ENCODE measurements at places on chromosomes 4 and X.

- no peak for DNase-seq
Measured at GRCh38 chr4:25654031-25654970, 1.4 kb upstream of the SLC34A2 start.

- no peak for DNase-seq
Measured at GRCh38 chr4:127049526-127049925, 583.2 kb upstream of the INTU start.

GRCh38 chr4:183469936-183470335, 25.5 kb downstream of the CDKN2AIP start:
- DNase-seq, result no peak

- no peak for DNase-seq
Measured at GRCh38 chr4:126899331-126899801, 733.4 kb upstream of the INTU start.

- DNase-seq, result no peak
Measured at GRCh38 chr4:128524311-128524710, 236.7 kb upstream of the PGRMC2 start.

GRCh38 chr4:153207027-153207426, 2.8 kb downstream of the TRIM2 start:
- no peak for DNase-seq

DNA sequence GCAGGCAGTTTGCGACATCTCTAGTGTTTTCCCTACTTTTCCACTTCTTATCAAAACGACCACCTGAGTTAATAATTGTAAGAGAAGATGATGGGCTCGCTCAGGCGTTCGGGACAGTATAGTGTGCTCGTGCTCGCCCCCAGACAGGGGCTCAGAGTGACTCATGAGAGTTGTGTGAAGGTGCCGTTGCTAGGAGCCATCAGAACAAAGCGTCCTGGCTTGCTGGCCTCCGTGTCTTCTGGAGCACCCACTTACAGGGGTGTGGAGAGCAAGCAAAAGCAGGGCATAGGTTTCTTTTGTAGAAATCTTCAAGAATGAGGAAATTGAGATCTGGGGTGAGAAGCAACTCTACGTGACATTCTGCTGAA, 73.0 kb upstream of the ADGRG2 start:
- DNase-seq, result no peak

DNA sequence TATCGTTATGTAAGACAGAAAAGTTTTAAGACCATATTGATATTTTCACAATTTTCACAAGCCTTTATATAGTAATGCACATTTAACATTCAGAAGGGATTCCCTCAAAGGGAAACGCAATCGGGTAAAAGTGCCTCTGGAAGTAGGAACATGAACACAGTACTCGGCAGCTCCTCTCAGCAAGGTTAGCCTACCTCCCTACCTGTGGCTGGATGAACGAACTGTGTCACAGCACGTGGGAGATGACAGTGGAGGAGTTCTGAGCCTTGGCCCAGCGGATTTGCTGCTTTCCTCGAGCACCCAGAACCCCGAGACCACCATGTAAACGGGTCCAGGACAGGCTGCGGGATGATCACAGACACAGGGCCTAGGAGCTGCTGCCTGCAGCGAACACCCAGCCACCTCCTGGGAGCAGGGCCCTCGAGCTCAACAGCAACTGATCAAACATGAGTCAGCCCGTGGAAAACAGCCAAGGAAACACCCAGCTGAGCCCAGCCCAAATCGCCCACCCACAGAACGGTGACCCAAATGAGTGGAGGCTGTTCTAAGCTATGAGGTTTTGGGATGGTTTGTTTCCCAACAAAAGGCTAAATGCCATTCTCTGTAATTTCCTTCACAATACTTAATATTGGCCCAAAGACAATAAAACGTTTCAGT, 30.4 kb downstream of the FAT1 start:
- no peak for DNase-seq

DNA sequence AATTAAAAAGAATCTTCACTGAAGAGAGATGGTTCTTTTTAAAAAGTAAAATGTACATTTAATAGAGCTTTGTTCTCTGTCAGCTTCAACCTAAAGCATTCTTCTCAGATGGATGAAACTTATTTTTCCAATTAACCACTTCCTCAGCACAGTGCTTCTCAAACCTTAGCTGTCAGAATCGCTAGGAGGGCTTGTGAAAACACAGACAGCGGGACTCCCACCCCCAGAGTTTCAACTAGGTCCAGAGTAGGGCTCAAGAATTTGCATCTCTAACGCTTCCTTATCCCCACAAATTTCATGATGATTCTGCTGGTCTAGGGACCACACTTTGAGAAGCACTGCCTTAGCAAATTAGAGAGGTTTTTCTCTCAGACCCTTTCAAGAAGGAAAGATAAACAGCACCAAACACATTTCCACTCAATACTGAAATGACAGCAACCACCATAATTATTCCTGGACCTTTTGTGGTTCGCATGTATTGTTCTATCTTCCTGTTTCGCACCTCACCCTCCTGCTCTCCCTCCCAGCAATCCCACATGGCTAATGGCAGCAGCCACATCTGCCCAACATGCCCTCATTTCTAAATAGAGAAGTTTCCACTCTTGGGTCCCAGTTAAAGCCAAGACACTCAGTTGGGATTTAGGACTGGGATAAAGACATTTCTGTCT, 73.2 kb downstream of the ZNF827 start:
- no peak for DNase-seq

DNA sequence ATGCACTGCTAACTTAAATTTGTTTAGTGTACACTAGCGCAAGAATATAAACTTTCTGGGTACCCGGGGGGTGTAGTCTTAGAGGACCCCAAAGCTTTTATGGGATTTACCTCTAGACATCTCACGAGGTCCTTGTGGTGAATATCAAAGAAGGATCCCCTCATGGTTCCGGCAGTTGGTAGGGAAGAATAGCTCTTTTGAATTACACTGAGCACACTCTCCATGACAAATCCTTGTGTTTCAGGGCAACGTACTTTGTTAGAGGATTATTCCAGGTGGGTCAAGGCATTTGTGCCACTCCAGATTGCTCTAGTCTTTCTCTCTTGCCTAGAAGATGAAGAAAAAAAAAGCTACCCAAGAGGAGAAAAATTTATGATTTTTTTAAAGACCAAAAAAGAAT, 387.6 kb downstream of the PDHA2 start:
- DNase-seq, result no peak

DNA sequence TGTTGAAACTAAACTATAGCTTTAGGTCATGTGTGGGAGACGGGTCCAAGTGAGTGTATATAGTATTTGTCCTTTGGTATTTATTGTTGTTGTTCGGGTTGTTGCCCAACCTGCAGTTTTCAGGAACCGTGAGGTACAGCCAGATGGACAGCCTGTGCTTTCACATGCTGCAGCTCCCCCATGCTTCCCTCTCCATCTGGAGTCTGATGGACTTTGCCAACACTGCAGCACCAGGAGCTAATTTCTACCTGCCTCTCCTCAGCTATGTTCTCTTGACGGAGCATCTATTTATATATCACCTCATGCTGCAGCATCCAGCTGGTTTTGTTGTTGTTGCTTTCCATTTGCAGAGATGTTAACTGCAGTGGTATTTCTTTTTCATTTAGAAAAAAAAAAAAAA, 80.1 kb downstream of the TLL1 start:
- DNase-seq, result no peak

- DNase-seq, result no peak
Measured at GRCh38 chr4:73936969-73937368, 44.9 kb downstream of the PF4 start.

GRCh38 chrX:44775726-44776125, 68.1 kb upstream of the DUSP21 start:
- DNase-seq, result no peak

DNA sequence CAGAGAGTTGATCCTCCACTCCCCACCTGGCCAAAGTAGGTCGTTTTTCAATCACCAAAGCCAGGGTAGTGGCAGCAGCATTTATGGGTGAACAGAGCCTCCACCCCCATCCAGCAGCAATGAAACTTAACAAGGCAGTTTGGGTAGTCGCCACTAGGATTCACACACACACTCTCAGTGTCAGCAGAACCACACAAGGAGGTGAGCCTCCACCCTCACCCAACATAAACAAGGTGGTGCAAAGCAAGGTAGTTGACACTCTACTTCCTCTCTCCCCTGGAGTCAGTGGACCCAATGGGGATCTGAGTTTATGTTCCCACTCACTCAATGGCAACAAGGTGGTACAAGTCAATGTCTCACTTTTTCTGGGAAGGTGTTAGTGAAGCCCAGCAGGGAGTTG, 50.4 kb upstream of the CCDC149 start:
- DNase-seq, result no peak

- DNase-seq, result peak; percentile 11
Measured at GRCh38 chrX:20066968-20067708, 49.6 kb downstream of the MAP7D2 start.

GRCh38 chrX:21738210-21738949, 19.5 kb downstream of the SMPX start:
- no peak for DNase-seq

- no peak for DNase-seq
Measured at GRCh38 chrX:113675278-113675677, 834.6 kb upstream of the AMOT start.

- DNase-seq, result no peak
Measured at GRCh38 chr4:27176400-27176799, 315.8 kb downstream of the STIM2 start.

DNA sequence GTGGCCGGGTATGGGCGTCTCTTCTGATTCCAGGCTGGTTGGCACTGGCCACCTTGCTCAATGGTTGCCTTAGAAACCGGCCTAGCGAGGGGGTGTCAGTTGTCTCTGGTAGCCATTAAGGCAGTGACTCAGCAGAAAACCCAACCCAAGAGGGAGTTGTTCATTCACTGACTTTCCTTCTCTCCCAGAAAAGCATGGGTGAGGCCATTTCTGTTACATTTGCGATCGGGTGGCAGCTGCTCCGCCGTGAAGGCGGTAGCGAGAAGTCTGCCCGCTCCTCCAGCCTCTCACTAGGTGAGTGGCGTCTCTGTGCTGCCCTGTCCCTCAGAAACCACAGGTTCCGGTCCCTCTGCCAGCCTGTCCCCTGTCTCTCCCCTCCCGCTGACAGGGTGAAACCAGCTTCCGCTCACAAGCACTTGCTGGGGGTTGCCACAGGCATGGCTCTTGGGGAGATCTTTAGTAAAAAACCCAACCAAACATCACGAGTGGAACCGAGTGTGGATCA, 17.4 kb downstream of the IRAK1 start:
- DNase-seq, result peak; percentile 22

DNA sequence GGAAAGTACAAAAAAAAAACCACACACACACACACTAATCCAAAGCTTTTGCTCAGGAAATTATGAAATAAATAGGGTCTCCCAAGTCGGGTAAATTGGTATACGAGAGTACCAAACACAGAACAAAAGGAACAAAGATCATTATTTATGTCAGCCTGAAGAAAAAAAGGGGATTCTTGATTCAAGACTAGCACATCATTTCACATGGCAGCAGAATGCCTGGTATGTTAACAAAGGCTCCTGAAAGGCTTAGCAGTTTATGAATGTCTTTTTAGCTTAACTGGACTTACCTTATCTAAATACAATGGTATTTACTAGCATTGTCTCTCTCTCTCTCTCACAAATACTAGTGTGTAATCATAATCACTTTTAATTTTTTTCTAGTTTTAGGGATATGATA, 11.3 kb downstream of the RAP2C start:
- DNase-seq, result no peak

GRCh38 chr4:52263607-52264006, 212.5 kb downstream of the SPATA18 start:
- no peak for DNase-seq

GRCh38 chrX:50200907-50201306, at the start of gene AKAP4:
Gene AKAP4, minus strand, starts transcription at chrX:50201007. Its CDS starts 118 bp downstream, at chrX:50200889.
- DNase-seq, result no peak

DNA sequence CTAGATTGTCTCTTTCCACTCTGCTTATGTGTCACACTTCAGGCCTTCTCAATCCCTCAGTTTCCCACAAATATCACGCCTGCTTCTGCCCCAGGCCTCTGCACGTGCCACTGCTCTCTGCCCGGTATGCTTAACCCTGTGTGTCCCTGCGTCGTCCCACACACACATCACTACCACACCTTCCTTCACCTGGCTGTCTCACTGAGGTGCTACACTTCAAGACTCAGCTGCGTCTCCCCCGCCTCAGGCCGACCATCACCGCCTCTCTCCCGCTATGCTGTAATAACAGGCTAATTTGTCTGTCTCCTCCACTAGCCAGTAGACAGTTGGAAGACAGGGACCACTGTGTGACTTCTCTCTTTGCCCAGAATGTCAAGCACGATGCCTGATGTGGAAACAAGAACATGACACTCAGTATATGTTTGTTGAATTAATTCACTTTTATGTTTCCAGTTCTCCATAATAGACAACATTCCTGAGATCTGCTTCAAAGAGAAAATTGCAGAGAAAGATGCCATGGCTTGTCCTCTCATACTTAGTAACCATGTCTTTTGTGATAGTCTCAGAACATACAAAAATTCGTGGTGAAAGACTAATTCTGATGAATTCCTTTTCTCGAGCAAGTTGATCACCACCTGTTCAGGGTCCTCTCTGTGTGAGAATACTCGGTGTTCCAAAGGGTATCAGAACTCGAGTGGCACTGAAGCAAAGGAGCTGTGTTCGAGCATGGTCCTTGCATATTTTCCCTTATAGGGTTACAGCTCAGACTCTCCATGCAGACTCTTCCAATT, 54.2 kb downstream of the AFAP1 start:
- no peak for DNase-seq

- DNase-seq, result no peak
Measured at GRCh38 chr4:176844448-176844847, 51.7 kb upstream of the VEGFC start.

GRCh38 chrX:148722966-148723365, 222.5 kb downstream of the AFF2 start:
- no peak for DNase-seq

DNA sequence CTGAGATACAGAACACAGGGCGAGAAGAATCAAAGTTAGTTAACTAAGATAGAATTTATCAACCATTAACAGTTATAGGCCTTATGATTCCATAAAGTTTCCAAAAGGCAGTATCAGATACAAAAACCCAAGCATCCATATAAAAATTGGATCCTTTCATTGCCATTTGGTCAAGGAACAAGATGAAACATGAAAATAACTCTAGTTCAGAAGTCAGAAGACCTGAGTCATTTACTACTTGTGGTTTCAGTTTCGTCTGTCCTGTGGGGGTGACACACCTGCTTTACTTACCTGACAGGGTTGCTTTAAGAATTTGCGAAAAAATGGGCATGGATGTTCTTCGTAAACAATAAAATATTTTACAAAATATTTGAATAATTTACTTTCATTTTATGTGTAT, 130.8 kb downstream of the ANAPC10 start:
- DNase-seq, result no peak
